Activated T-cell treated with anti-CD3 and anti-CD28 coated beads, Interleukin-2, amount 50 U/mL, for 72 hours (primary cell): ENCODE measurements at places on chromosomes 4 and X. TPM values are rescaled to one million over a fixed set of nuclear protein-coding genes. Genes with fewer than 3 reads are reported as not detected.

CLDN2 gene
- total RNA-seq: not detected

- DNase-seq: no peak
These were observed 198.1 kb upstream of the IGFBP7 start for GRCh38 chr4:57308301-57308700.

TRPC3 gene
- 0.51 TPM for total RNA-seq

PNCK gene
- total RNA-seq: 1.2 TPM

GRCh38 chrX:78213331-78213730 is 73.9 kb upstream of the TAF9B start:
- no peak for DNase-seq

DNA sequence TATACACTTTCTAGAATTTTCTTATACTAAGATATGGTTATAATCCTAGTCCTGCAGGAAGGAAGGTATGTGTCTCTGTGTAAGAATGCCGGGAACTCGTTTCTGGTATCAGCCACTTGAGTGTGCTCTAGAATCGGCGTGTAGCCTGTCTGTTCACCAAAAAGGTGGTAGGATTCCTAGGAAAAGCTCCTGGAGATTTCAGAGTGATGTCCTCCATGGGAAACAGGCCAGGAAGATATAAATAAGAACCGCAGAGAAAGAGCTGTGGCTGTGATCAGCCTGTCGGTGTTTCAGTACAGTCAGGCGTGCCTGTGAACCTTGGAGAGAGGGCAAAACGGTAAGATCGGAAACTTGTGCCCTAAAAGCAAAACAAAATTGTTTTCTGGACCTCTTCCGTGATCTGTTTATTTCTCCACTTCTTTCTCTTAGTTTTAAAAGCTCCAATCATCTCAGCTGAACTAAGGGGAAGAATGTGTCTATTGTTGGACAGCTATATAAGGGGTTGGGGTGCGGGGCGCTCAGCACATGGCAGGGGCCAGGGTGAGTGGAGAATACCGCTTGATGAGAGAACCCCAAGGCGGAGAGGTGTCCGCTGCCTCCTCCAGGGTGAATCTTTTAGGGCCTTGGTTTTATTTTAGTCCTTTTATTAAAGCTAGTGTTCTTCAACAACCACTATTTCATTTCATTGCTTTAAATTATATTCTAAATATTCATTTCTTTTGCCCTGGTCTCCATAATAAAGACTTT is 303.8 kb upstream of the TENM3 start:
- DNase-seq: no peak

GRCh38 chr4:184096561-184097240 is 121.0 kb downstream of the ENPP6 start:
- DNase-seq: no peak

MAGEA8 gene
- total RNA-seq: not detected

GRCh38 chr4:124903995-124904722 is 191.6 kb upstream of the ANKRD50 start:
- no peak for DNase-seq

LIMCH1 gene
- not detected for total RNA-seq

- DNase-seq: no peak
These were observed 155.9 kb downstream of the EVC2 start for GRCh38 chr4:5552451-5552850.

- DNase-seq: no peak
These were observed 621.0 kb downstream of the TECRL start for GRCh38 chr4:63788271-63788670.

GRCh38 chrX:31805781-31806180 is 733.9 kb upstream of the FTHL17 start:
- DNase-seq: no peak
